ENCODE measurements at places on chromosomes 6 and 20. TPM values are rescaled to one million over a fixed set of nuclear protein-coding genes. Genes with fewer than 3 reads are reported as not detected.

The PRPH2 gene
- 0.91 TPM for total RNA-seq

The RFX6 gene
- total RNA-seq: not detected

The WFDC12 gene
- total RNA-seq: not detected

The SPATS1 gene
- not detected for total RNA-seq

The UNC5CL gene
- 1.6 TPM for total RNA-seq

The SGK2 gene
- total RNA-seq: 29.8 TPM

The FGD2 gene
- total RNA-seq: 32.0 TPM

The RIPOR3 gene
- 5.0 TPM for total RNA-seq

The ARG1 gene
- total RNA-seq: not detected

The MCHR2 gene
- not detected for total RNA-seq

The LY86 gene
- total RNA-seq: 1.8 TPM

The PPP1R14C gene
- 0.52 TPM for total RNA-seq

The FOXP4 gene
- 25.1 TPM for total RNA-seq

The CEP57L1 gene
- total RNA-seq: 11.5 TPM

The ME1 gene
- total RNA-seq: 10.1 TPM

The HLA-DQB1 gene
- total RNA-seq: 6.3 TPM

The ERVFRD-1 gene
- total RNA-seq: 0.18 TPM

The FERMT1 gene
- total RNA-seq: 41.8 TPM

The DEFB112 gene
- total RNA-seq: not detected

The L3MBTL1 gene
- total RNA-seq: 24.7 TPM

The UNC93A gene
- not detected for total RNA-seq

The ECI2 gene
- 25.4 TPM for total RNA-seq

The MYB gene
- total RNA-seq: 0.89 TPM

Measured in ureter (tissue), 1 donor.